ENCODE measurements at places on chromosomes 4 and X.

- no peak for DNase-seq
Observed at GRCh38 chr4:38565271-38566199, 98.5 kb upstream of the KLF3 start.

GRCh38 chrX:40291553-40291952 is 193.8 kb upstream of the BCOR start:
- DNase-seq, result no peak

DNA sequence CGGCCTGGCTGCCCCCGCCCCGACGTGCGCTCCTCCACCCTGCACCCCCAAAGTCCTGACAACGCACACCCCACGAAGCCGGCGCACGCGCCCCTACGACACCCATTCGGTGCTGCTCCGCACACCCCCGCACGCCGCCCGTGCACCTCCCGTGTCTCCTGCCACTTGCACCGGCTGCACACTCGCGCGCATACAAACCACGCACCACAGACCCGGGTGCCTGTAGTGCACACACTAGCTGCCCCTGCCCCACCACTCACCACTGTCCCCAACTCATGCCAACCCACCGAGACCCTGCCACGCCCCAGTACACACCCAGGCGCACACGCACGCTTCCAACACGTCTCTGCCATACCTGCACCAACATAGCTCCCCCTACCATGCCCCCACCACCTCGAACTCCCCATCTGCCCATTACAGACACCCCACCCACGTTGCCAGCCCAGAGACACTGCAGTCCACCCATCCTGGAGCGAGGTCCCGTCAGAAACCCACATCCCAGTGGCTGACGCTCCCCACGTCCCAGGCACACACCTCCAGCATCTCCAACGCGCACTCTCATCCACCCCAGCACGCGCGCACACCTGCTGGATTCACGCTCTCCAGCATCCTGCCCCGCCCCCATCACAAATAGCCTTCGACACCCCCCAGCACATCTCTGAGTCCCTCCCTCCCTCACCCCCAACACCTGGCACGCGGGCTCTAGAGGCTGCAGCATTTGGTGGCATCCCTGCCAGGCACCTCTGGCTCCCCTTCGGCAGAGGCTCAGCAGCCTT is 4.2 kb upstream of the DUSP9 start:
- DNase-seq, result no peak

GRCh38 chr4:142110136-142110535 is 473.8 kb downstream of the IL15 start:
- DNase-seq, result no peak

DNA sequence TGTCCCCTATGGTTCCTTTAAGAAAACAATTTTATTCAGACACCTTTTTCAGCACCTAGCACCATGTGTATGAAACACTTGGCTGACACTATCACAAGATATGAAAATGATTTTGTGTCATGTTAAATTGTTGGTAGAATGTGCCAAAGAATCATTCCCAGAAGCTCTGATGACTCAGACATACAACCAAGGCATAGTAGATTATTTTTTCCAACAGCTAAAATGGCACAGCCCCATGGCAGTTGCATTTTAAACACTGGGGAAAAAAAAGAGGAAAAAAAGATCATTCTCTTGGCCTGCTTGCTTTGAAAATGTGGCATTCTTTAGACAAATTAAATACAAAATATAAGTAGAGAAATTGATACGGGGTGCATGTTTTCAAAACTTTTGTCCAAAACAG is 230.2 kb downstream of the NLGN4X start:
- DNase-seq, result no peak

DNA sequence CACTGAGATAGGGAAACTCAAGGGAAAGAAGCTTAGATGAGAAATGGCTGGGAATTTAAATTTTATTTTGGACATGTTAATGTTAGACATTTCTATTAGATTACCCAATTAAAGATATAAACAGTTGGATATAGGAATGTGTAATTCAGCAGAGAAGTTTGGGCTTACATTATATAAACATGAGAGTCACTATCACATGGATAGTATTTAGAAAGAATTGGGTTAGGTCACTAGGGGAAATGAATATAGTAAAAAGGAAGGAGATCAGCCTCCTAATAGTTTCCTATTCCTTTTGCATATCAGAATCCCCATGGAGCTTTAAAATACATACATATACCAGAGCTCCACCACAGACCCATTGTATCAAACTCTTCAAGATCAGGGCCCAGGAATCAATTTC is 19.6 kb upstream of the CXCL5 start:
- no peak for DNase-seq

GRCh38 chr4:13483136-13483767 is 888 bp downstream of the RAB28 start:
- no peak for DNase-seq

DNA sequence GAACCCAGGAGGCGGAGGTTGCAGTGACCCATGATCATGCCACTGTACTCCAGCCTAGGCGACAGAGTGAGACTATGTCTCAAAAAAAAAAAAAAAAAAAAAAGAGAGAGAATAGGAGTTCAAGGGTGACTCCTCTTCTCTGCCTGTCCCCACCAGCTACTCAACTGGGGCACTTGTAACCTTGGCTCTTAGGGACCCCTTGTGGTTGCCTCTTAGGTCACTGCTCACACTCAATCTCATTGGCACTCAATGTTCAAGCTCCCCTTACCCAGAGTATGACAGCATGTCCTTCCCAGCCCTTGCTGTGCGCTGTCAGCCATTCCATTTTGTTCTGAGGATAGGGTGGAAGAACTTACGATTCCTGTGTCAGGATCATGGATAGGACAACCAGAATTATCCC is 82.4 kb upstream of the BEND4 start:
- no peak for DNase-seq

Data from activated T-helper 1 cell treated with anti-CD3 and anti-CD28 coated beads, Interleukin-2, amount 50 U/mL, for 16 hours (primary cell).